RWPE2 (cell line): ENCODE measurements at places on chromosomes 7 and 10.

DNA sequence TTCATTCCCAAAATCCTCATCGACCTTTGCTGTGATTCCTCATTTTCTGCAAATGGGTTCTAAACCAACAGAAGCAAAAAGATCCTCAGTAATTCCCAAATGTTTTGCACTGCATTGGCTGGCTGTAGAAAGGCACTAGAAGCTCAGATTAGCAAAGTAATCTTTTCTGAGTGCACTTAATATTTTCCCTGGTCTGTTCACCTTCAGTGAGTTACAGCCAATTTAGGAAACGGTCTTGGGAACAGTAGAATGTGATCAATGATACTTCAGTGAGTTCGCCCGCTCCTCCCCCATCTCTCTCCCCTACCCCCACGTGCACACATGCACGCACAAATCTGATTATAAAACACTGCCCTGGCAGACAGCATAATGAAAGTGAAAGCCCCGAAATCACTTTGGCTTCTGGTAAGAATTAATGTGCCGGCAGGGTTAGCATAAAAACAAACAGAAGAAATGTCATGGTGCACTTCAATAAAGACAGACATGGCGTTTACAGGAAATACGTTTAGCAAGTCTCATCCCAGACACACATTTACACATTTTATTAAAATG lies 201.3 kb upstream of the CDCA7L start:
- DNase-seq: no peak

GRCh38 chr10:77111611-77112550 lies 525.7 kb downstream of the KCNMA1 start:
- DNase-seq: no peak

- no peak for DNase-seq
Measured at GRCh38 chr7:75966190-75966961, 28.0 kb downstream of the TMEM120A start.

DNA sequence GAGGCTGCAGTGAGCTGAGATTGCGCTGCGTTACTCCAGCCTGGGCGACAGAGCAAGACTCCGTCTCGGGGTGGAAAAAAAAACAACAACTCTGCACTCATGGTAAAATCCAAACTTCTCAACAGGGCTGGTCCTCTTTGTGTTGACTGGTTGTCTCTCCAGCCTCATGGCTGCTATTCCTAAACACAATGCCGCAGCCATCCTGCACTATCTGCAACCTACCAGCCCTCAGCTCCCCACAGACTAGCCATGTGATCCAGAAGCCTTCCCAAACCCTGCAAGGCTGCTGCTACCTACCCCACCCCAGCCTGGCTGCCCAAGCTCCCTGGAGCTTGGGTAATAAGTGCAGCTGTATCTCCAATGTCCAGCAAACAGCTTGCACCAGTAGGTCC lies 11.7 kb downstream of the ZYX start:
- no peak for DNase-seq

DNA sequence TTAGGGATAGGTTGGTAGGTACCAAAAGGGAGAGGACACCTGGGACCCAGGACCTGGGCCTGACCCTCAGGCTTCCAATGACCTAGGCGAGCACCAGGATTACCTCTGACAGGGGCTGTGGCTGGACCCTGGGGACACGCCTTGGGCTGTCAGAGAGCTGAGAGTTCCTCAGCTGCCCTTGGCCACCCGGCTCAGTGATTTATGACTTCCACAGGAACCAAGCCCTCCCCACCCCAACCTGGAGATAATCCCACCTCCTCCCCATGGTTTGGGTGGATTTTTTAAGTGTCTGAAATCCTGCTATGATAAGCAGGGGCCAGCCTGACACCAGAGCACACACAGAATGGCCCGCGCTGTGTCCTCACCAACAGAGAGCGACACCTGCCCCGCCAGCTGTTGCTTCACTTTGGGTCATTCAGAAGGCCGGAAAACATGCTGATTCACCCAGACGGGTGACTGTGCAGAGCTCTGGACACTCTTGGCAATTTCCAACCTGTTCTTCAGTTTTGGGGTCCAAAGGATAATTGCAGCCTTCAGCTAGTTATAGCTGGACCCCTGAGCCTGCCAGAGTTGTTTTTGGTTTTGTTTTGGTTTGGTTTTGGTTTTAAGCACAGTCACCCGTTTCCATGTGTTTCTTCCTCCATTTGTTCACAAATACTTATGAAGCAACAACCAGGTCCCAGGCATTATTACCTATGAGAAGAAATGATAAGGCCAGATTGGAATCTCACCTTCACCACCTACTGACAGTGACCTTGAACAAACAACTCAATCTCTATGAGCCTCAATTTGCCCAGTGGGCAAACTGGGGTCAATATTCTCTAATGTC lies 78.2 kb downstream of the RAB11FIP2 start:
- DNase-seq: no peak

- no peak for DNase-seq
Measured at GRCh38 chr7:117077658-117078057, 124.4 kb downstream of the ST7 start.

- DNase-seq: no peak
Measured at GRCh38 chr7:48551652-48552051, 372.7 kb upstream of the CDC14C start.

DNA sequence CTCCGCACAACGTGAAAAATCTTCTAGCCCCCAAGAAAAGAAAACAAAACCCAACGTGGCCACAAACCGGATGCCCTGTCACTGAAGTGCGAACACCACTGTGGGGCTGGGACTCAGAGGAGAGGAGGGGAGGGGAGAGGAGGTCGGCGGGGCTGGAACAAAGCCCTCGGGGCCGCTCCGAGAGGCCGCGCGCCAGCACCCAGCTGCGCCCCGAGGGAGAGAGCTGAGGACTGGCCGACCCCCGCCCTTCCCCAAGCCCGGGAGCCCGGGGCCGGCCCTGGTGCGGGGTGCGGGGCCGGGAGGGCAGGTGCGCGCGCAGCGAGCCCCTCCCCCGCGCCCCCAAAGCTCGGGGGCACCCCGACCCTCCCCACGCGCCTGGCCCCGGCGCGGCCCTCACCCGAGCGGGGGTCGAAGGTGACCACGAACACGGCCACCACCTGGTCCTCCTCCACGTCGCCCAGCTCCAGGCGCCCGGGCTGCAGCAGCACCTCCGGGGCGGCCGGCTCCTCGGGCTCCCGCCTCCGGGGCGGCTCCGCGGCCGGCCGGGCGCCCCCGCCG lies 398 bp downstream of the DENND11 start:
- no peak for DNase-seq

GRCh38 chr7:151299530-151299929 lies 42.1 kb upstream of the NUB1 start:
- DNase-seq: no peak

GRCh38 chr10:110392868-110393740 lies 88.4 kb upstream of the SMNDC1 start:
- DNase-seq: no peak

- no peak for DNase-seq
Measured at GRCh38 chr10:51340845-51341610, 266.7 kb downstream of the PRKG1 start.

DNA sequence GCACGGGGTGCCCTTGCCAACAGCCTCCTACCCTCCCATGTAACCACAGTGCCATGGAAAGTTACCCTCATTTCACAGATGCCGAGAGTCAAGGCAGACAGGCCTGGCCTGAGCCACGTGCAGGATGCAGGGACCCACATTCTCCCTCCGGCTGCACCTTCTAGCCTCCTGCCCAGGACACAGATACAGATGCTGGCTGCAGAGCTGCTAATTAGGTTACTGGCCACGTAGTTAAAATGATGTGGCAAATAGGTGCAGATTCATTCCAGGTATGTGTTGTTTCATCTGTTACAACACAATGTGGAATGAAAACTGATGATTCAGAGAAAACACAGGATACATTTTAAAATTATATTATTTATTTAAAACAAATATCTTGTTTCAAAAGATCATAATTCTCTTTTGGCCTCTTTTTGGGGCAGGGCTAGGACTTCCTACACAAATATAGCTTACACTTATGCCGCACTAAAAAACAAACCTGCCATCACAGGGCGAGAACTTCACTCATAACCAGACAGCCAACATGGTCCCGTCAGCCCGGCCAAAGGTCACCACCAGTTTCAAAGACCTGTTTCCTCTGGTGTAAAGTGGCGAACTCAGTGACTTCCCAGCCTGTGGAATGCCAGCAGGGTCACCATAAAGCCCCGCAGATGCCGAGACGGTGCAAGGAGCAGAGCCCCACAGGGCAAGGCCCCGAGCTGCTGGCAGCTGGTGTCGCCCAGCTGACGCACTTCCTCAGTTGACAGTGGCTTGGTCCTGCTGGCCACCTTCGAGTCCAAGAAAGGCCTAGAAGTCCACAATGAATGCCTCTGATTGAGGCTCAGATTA lies 83.5 kb downstream of the TNS3 start:
- no peak for DNase-seq

DNA sequence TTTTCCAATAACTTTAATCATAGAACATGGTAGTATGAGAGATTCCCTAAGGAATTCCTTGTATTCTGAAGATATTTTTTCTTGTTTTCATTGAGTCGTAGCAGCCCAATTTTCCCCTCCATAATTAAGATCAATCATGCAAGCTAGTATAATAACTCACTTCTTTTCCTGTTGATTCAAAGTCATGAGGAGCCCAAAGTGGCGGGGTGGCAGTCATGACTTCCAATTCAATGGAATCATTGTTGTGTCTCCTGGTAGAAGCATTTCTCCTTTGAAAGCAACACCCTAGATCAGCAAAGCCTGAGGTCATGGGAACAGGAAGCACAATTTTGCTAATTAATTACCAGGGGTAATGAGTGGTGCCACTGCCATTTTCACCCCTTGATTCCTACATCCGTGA lies 77.6 kb upstream of the MAGI2 start:
- DNase-seq: no peak

DNA sequence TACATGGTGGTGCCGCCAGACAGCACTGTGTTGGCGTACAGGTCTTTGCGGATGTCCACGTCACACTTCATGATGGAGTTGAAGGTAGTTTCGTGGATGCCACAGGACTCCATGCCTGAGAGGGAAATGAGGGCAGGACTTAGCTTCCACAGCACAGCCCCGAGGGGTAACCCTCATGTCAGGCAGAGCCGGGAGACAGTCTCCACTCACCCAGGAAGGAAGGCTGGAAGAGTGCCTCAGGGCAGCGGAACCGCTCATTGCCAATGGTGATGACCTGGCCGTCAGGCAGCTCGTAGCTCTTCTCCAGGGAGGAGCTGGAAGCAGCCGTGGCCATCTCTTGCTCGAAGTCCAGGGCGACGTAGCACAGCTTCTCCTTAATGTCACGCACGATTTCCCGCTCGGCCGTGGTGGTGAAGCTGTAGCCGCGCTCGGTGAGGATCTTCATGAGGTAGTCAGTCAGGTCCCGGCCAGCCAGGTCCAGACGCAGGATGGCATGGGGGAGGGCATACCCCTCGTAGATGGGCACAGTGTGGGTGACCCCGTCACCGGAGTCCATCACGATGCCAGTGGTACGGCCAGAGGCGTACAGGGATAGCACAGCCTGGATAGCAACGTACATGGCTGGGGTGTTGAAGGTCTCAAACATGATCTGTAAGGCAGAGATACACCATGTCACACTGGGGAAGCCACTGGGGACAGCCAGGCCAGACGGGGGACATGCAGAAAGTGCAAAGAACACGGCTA lies 104.6 kb upstream of the TNRC18 start:
- DNase-seq: no peak

DNA sequence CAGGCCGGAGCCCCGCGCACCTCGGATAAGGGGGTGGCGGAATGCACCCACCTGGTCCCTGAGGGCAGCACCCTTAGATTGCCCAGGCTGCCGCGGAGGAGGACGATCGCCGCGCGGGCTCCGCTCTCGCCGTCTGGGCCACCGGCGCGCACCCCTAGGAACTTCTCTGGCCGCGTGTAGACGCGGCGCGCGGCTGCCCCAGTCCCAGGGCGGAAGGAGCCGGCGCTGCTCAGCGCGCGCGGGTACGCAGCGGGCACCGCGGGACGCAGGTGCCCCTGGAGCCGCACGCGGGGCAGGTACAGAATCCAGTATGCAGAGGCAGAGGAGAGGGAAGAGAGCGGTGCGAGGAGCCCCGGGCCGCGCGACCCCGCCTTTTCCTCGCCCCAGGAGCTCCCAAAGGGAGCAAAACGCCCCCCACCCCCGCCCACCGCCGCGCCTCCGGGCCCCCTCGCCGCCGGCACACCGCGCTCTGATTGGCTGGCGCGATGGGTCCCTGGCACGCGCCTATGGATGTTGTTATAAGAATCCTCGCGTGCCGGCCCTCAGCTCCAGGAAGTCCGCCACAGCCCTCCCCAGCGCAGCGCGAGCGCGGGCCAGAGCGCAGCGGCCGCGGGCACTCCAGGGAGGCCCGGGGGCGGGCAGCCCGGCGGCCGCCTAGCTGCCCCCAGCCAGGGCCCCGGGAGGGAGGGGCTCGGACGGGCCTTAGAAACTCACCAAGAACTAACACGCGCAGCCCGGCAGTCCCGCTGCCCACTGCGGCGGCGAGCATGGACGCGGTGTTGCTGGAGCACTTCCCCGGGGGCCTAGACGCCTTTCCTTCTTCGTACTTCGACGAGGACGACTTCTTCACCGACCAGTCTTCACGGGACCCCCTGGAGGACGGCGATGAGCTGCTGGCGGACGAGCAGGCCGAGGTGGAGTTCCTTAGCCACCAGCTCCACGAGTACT lies at the start of gene PTF1A:
TSS of gene PTF1A (plus strand) at position 549 of the 948 bp plus-strand sequence. CDS start at position 768, 219 bp downstream.
- DNase-seq: no peak

GRCh38 chr7:75531359-75531821 lies 39.3 kb downstream of the SPDYE5 start:
- peak; percentile 15 for DNase-seq

DNA sequence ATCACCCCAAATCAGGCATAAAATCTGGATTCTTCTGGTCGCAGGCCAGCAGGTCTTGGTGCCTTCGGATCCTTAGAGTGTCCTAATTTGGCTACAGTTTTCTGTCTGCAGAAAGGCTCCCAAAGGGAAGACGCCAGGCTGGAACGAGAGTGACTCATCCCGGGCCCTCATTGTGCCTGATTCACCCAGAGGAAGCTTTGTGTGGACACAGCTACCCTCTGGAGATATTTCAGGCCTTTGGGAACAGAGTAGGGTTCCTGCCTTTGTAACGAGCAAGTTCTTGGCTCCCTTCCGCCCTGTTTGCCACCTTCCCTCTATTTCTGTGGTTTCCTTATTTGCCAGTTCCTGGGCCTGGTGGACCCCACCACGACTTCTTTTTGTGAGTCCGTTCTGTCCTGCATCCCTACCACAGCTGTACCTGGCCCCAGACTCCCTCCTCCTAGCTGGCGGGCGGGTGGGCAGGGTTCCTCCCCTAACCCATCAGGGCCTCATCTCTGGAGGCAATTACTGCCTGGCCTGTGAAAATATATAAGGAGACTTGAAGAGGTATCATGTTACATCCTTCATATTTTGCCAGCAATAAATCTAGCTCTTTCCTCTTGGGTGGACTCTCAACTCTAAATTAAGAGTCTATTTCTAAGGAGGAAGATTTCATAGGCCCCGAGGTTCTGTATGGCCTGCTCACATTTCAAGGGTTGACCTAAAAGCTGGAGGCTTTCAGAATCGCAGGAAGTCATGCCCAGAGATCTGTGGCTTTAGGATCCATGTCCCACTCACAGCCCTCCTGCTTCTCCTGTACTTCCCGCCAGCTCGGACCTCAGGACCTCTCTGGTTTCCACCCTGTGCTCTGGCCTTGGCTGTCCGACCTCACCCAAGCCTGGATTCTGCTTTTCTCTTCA lies 219.2 kb upstream of the ZNF32 start:
- DNase-seq: no peak

GRCh38 chr10:22599636-22600228 lies 114.6 kb downstream of the PIP4K2A start:
- DNase-seq: no peak
